Tibial nerve (tissue), 4 donors: ENCODE measurements at places on chromosomes 2 and 18. TPM values are rescaled to one million over a fixed set of nuclear protein-coding genes. Genes with fewer than 3 reads are reported as not detected.

The PLEKHM3 gene
- total RNA-seq: 22.0 TPM

The RAB17 gene
- total RNA-seq: 2.1 TPM

The TRIM43 gene
- not detected for total RNA-seq

The RFX8 gene
- total RNA-seq: 2.6 TPM

The KCNF1 gene
- not detected for total RNA-seq

The GPATCH11 gene
- 17.0 TPM for total RNA-seq

The PKDCC gene
- total RNA-seq: 328 TPM

The RNF149 gene
- total RNA-seq: 65.3 TPM

The EFR3B gene
- total RNA-seq: 5.9 TPM

The GPR45 gene
- not detected for total RNA-seq

The RGPD3 gene
- 0.84 TPM for total RNA-seq

The EPAS1 gene
- 110 TPM for total RNA-seq

The PFN4 gene
- not detected for total RNA-seq

The NEU4 gene
- not detected for total RNA-seq

The DNAJC5G gene
- not detected for total RNA-seq

The MLPH gene
- 108 TPM for total RNA-seq

The KLHL14 gene
- total RNA-seq: 0.59 TPM

The FHOD3 gene
- total RNA-seq: 20.8 TPM

The DQX1 gene
- total RNA-seq: 6.9 TPM

The ABCG5 gene
- not detected for total RNA-seq

The GREB1 gene
- total RNA-seq: 74.3 TPM

The ATP6V1C2 gene
- 0.21 TPM for total RNA-seq

The DIPK1C gene
- total RNA-seq: 1.5 TPM

The PSMD14 gene
- total RNA-seq: 24.3 TPM

The PDE1A gene
- total RNA-seq: 47.3 TPM

The ASTL gene
- not detected for total RNA-seq
